ENCODE measurements at places on chromosomes 7 and 10. TPM values are rescaled to one million over a fixed set of nuclear protein-coding genes. Genes with fewer than 3 reads are reported as not detected.

GRCh38 chr10:30151581-30152389 is 92.4 kb upstream of the JCAD start:
- peak; percentile 15 for DNase-seq

DNA sequence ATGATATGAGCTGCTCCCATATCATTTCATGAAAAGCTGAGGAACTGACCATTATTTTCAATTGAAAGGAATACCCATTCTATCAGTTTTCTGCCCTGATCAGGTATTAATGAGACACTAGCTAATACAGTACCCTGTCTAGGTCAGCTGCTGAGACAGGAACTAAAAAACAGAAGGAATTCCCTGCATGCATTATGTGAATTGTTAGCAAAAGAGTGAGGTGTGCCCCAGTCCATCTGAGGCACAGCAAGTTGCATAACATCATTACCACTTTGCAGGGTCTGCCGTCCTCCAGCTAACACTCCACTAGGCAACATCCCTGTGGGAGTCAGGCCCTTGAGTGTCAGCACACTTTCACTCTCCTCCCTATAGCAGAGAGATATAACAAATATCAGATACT is 11.1 kb upstream of the MSS51 start:
- no peak for DNase-seq

DNA sequence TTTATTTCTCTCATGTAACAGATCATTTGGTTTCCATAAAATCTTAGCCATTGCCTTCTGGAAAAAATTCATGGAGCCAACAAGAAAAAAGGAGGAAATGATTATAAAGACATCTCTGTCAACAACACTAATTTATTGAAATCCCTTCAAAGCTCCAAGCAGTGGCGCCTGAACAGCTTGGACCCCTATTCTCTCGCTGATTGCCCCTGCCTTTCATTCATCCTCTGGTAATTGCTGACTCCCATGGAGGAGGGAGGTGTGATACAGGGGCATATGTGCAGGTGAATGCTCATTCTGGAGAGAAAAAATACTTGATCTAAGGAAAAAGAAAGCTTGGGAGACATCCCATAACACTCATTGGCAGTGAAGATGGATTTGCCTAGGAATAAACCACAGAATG is 345.5 kb downstream of the FGFR2 start:
- no peak for DNase-seq

DNA sequence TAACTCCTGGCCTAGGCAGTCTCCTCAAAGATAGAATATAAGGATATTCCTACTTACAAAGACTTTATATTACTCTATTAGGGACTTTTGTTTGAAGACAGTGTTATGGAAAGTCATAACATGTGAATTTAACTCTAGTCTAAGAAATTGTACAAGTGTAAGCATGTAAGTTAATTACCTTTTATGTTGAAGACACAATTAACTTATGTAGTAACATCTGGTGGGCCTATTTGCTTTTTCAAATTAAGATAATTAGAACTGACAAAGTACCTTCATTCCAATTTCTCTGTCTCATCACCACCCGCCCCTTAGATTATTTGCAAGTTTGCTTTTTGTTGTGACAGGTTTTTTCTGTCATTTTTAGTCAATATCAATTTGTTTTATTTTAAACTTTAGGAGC is 126.0 kb upstream of the THSD7A start:
- DNase-seq = no peak

GRCh38 chr10:15609246-15609645 is 110.5 kb downstream of the ITGA8 start:
- no peak for DNase-seq

DNA sequence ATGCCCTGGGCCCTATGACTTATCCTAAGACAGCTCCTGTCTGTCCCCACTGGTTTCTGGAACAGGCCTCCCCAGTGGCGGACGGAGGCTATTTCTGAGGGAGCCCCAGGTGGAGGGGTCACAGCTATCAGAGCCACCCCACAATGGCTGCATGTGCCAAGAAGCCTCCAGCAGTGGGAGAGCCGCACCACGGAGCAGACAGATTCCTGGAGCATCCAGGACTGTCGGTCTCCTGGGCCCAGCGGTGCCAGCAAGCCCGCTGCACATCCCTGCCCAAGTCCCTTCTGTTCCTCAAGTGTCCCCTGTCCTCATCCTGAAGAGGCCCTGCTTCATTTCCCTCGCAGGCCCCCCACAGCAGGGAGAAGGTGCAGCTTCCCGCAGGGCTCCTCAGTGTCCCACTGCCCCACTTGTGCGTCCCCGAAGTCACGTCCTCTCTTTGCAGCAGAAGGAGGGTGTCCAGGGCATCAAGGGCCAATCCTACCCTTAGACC is 193.0 kb upstream of the SHH start:
- no peak for DNase-seq

The RBP3 gene
- 0.08 TPM for polyA plus RNA-seq

DNA sequence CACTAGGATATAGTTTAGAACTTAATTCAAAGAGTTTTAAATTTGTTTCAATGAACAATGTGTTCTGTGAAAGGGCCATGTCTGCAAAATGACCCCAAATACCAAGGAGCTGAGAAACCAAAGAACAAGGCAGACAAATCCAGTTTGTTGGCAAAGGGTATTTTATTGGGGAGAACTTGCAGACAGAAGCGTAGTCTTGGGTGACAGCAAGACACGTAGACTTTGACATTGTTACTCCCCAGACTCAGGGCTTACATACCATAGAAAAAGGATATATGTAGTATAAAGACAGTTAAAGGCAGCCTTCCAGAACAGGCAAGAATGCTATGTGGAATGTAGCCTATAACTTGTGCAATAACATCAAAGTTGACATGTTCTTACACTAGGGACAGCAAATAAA is 95.0 kb upstream of the TAS2R16 start:
- no peak for DNase-seq

GRCh38 chr10:88027570-88027969 is 164.1 kb downstream of the PTEN start:
- DNase-seq = no peak

- no peak for DNase-seq
These were observed 13.6 kb downstream of the EIF4EBP2 start for GRCh38 chr10:70417568-70417967.
